ENCODE measurements at places on chromosomes 5 and 9. TPM values are rescaled to one million over a fixed set of nuclear protein-coding genes. Genes with fewer than 3 reads are reported as not detected.

The SLC44A1 gene
- total RNA-seq: 44.6 TPM

The LCN2 gene
- total RNA-seq: 773 TPM

The ELAVL2 gene
- total RNA-seq: 0.29 TPM

The LCN1 gene
- total RNA-seq: not detected

The SHISAL2B gene
- total RNA-seq: not detected

The MARCOL gene
- total RNA-seq: not detected

The EXD3 gene
- 2.8 TPM for total RNA-seq

- no peak for DNase-seq
These were observed 335.3 kb downstream of the DIRAS2 start for GRCh38 chr9:90307167-90307833.

DNA sequence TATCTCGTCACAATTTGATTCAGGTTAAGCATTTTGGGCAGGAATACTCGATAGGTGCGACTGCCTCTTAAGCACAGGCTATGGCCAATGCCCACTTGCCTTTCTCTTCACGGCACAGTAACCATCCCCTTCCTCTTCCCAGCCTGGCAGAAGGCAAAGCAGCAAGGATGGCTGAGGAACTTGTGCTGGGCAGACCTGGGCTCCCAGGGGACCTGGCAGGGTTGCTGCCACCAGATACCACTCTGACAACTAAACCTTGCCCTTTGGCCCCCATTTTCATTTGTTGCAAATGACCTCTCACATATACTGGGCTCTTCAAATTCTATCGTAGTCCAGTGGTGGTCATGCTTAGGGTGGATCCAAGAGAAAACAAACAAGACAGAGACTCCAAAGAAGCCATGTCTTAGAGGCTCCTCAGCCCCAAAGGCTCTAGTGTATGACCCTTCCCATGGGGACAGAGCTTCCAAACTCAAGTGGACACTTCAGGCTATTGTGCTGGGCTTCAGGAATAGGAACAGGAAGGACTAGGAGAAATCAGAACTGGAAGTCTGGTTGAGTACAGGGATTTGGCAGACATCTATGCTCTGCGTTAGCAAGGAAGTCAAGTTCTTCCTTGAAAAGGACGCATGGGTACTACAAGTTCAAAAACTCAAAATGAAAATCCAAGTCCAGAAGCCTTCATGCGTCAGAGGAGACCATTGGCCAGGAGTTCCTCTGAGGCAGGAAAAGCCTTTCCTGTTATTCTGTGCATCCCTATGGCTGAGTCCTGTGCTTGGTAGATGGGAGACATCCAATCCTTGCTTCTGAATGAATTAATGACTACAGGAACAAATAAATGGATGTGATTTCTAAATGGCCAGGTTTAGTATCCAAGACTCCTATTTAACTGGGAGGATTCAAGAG lies 64.6 kb upstream of the PLPP1 start:
- DNase-seq: no peak

DNA sequence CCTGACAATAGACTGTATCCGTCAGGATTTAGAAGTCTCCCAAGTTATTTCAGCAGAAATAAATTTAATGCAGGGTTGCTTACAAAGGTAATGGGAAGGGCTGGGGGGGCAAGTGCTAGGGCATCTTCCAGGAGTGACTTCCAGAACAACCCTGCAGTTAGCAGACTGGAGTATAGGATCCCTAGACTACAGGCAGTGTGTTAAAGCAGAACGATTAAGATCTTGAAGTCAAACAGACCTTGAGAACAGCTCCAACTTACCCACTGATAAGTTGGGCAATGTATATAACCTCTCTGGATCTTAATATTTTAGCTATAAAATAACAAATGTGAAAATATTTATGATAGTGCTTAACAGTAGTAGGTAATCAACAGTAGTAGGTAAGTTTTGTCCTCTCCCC lies 113.6 kb upstream of the LIFR start:
- DNase-seq: no peak

GRCh38 chr9:15231788-15232635 lies 75.0 kb downstream of the TTC39B start:
- no peak for DNase-seq

DNA sequence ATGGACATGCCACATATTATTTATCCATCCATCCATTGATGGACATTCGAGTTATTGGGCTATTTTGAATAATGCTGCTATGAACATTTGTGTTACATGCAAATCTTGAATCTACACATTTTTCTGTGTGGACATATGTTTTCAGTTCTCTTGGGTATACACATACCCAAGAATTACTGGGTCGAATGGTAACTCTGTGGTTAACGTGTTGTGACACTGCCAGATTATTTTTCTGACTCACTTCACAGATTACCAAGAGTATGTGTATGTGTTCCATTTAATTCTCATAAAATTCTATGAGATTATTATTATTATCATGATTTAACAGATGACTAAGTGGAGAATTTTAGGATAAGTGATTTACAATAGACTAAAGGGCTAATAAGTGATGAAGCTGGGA lies 26.7 kb downstream of the CYFIP2 start:
- DNase-seq: no peak

- no peak for DNase-seq
These were observed 29.7 kb downstream of the PDE4D start for GRCh38 chr5:59863777-59864176.

GRCh38 chr5:179495906-179496455 lies 54.4 kb upstream of the RUFY1 start:
- no peak for DNase-seq

- DNase-seq: no peak
These were observed 207.4 kb downstream of the DAB2IP start for GRCh38 chr9:121858788-121859187.

- no peak for DNase-seq
These were observed 59.9 kb downstream of the TMEM252 start for GRCh38 chr9:68480807-68481206.

DNA sequence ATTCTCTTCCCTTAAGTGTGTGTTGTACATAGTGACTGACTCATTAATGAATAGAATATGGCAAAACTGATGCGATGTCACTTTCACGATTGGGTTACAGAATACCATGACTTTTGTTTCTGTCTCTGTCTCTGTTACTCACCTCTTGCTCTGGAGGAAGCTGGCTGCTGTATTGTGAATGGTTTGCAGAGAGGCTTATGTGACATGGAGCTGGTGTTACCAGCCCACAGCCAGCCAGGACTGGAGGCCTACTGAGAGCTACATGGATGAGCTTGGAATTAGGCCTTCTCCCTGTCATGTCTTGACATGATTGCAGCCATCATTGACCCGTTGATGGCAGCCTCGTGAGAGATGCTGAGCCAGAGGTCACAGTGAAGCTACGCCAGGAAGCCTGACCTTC lies 161.9 kb downstream of the TAF11L14 start:
- no peak for DNase-seq

DNA sequence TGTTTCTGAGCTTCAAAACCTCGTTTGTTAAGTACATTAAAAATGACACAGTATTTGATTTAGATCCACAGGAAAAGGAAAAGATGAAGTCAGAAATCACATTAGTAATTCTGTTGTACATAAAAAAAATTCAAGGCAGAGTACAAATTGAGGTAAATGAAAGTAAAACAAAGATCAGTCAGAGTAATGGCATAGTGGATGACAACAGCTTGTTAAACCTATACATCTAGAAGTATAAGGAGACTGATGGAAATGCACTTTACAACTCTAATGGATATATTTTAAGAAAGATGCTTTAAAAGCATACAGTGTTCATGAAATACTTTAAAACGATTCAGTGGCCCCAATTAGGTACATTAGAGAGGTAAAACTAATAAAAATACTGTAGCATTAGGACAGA lies 631.3 kb upstream of the SEMA6A start:
- no peak for DNase-seq

- no peak for DNase-seq
These were observed 349.0 kb upstream of the TARS1 start for GRCh38 chr5:33091571-33092363.

GRCh38 chr5:73883646-73884045 lies 257.6 kb downstream of the ARHGEF28 start:
- no peak for DNase-seq

DNA sequence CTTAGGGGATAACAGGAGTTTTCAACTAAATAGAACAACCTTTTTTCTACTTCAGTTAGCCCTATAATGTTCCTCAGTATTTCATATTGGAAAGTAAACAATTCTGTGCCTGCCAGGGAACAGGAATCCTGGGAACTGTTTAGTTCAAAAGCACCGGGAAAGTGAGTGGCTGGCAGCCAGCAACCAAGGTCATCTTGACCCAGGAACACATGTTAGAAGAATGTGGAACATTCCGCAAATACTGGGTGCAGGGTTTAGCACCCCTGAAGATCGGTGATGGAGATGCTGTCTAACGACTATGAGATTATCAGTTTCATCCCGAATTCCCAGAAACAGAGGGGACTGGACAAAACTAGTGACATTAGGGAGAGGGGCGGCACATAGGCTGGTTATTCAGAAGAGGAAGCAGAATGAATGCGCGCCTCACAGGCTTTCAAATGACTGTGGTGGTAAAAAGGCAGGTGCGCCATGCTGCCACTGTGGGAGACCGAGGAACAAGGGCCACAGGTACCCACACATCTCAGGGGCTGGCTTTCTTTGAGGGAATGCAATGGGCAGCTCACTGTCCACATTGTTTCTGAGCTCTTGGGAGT lies 51.2 kb downstream of the IPPK start:
- no peak for DNase-seq

GRCh38 chr5:160675988-160676387 lies 176.0 kb downstream of the ATP10B start:
- no peak for DNase-seq

DNA sequence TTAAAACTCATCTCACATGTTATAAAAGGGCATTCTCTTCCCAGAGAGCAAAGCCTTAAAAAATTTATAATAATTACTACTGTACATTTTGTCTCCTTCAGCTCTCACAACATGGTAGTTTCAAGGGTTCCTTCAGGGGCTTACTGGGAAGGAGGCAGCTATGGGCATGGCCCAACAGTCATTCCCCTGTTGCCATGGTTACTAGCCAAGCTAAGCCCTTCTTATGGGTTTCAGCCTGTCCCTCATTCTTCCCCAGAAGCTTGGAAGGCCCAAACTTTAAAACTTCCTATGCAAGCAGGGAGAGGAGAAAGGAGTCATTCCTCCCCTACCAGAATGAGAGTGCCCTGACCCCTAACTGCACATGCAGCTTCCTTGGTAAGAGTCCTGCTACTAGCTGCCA lies 82.2 kb upstream of the CNTLN start:
- DNase-seq: no peak

DNA sequence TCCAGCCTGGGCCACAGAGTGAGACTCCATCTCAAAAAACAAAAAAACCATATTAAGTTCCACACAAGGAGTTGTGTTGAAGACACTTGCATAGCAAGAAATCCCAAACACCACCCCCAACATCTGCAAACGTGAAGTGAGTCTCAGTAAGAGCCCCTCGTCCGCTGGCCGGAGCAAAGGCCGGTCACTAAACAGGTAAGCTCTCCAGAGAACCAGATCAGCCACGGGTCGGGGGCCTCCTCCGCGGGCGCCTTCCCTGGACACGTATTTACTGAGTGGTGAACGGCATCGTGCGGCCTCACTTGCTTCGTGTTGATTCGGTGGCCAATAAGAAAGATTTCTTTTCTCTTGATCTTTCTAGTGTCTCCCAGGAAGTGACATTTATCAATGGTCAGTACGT lies 93.6 kb downstream of the MRPL36 start:
- DNase-seq: no peak

GRCh38 chr5:14365831-14366430 lies 215.7 kb upstream of the OTULINL start:
- DNase-seq: no peak

DNA sequence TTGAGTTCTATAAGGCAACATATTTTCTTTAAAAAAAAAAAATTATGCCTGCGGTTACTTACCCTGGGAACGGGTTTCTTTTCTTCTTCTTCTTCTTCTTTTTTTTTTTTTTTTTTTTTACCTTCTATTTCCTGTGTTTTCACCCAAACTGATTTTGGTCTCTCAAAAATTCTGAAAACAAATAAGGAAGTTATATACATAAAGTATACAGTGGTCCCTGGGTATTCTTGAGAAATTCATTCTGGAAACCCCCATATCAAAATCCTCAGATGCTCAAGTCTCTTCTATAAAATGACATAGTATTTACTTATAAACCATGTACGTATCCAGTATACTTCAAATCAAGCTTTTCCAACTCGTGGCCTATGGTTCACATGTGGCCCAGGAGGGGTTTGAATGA lies 326.7 kb downstream of the MAT2B start:
- no peak for DNase-seq

DNA sequence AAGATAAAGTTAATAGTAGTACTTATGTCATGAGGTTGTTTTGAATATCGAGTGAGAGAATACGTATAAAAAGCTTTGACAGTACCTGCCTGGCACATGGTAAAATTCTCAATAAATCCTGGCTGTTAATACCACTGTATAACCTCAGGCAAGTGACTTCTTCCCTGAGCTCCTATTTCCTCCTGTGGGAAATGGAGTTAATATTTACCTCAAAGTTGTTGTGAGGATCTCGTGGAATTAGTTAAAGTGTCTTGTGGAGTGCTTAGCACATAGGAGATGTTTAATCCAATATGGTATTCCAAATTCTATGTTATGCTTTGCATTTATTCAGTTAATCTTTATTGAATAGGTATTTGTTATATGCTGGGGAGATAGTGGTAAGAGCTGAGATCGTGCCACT lies 18.5 kb downstream of the FOCAD start:
- DNase-seq: no peak

- no peak for DNase-seq
These were observed 136.7 kb upstream of the TNFAIP8 start for GRCh38 chr5:119218830-119219782.

DNA sequence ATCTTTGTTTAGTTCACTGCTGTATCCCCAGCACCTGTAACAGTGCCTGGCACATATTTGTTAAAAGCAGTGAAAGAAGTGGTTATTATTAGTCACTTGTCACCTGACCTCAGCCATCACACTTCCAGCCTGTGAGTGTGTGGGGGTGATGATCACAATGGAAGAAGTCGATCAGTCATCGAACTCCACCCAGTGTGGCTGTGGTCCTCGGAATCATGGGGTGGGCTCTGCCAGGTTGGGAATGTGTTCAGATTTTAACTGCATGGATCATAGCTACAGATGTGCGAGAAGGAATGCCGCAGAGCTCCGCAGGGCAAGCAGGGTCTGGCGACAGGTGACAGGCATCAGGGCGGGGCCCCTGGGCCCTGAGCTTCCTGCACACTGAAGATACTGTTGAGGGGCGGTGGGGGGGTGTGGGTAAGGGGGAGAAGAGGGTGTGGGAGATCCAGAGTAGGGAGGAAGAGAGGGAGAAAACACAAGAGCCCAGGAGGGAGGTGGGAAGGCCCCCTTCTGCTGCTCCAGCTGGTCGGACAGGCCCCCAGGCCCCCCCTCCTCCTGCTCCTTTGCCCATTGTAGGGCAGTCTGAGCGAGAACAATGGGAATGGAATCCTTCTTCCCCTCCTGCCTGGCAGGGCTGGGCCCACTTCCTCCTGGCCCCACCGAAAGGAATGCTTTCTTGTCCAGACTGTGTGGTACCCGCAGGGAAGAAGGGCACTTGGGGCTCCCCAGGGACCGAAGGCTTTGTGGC lies 89.6 kb downstream of the SPRY4 start:
- no peak for DNase-seq

DNA sequence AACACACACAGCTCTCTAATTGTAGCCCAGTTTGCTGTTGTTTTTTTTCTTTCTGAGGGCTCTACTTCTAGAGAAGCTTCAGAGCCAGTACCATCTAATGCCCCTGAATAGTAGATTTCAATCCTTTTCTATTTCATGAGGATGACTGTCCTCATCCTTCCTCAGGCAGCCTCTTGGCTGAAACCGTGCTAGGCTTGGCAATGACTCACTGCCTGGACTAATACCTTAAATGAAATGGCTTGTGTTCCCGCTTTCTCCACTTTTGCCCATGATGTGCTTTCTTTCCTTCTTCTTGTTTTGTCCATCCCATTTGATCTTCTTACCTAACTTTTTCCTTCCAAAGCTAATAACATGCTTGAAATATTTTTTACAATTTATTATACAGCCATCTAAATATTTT lies 80.1 kb downstream of the ITGA1 start:
- DNase-seq: no peak

Data from esophagus squamous epithelium (tissue), 5 donors.